ENCODE measurements at places on chromosomes 13 and 19. TPM values are rescaled to one million over a fixed set of nuclear protein-coding genes. Genes with fewer than 3 reads are reported as not detected.
A peak's percentile ranks its signal among the peaks of the same experiment; 100 is the strongest.

GRCh38 chr19:38264486-38265212 lies at the start of gene SPINT2:
Gene SPINT2 (plus strand): TSS chr19:38264573. CDS start chr19:38264893, 320 bp downstream.
- DNase-seq: no peak

GRCh38 chr13:65943024-65943423 lies 1287.1 kb downstream of the PCDH9 start:
- DNase-seq: no peak

GRCh38 chr19:2477732-2478191 lies 1.8 kb downstream of the GADD45B start:
- peak; percentile 25 for DNase-seq

DNA sequence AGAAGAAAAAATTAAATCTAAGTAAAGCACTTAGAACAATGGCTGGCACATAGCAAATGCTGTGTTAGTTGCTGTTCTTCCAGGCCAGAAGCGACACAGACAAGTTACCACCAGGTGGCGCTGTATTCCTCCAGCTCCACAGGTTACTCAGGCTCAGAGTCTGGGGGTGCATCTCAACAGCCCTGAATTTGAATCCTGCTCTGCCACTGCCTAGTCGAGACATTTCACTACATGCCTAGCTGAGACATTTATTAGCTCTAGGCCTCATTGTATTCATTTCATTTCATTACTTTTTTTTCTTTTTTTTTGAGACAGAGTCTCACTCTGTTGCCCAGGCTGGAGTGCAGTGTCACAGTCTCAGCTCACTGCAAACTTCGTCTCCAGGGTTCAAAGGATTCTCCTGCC lies 16.4 kb upstream of the CYP2B6 start:
- peak; percentile 83 for DNase-seq

GRCh38 chr19:19537075-19538048 lies 703 bp upstream of the CILP2 start:
- no peak for DNase-seq

DNA sequence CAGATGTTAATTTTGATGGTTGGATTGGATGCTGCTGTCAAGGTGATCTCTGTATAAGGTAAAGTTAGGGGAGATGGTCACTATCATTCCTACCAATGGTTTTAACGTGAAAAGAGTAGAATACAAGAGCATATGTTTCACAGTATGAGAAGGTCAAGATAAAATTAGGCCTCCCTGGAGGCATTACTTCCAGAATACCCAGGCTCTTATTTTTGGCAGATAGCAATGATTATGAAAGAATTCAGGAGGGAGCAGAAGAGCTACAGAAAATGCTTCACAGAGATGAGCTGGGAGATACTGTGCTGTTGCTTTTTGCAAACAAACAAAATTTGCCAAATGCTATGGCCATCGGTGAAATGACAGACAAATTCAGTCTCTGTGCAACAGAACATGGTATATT lies 547.5 kb upstream of the SPRY2 start:
- no peak for DNase-seq

GRCh38 chr19:55224038-55224665 lies 4.4 kb downstream of the TMEM86B start:
- no peak for DNase-seq

DNA sequence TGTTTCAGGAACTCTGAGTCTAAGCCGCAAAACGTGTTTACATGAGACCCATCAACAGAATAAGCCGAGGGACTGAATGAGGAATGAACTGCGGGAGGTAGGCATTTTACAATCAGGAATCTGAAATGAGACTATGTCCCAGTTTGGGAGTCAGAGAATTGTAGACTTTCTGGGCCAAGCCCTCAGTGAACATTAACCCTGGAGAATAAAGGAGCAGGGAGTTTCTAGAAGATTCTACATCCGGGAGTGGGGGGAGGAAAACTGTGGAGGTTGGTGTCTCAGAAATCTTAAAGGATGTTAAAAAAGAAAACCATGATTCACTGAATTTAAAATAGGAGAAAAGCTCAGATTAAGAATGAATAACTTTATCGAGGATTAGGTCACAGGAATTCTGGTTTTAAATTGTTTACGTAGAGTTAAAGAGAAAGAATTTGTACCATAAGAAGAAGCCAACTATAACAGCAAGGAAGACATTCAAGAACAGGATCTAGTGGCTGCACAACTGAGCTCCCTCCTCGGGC lies 18.5 kb downstream of the RFX2 start:
- DNase-seq: peak; percentile 30

DNA sequence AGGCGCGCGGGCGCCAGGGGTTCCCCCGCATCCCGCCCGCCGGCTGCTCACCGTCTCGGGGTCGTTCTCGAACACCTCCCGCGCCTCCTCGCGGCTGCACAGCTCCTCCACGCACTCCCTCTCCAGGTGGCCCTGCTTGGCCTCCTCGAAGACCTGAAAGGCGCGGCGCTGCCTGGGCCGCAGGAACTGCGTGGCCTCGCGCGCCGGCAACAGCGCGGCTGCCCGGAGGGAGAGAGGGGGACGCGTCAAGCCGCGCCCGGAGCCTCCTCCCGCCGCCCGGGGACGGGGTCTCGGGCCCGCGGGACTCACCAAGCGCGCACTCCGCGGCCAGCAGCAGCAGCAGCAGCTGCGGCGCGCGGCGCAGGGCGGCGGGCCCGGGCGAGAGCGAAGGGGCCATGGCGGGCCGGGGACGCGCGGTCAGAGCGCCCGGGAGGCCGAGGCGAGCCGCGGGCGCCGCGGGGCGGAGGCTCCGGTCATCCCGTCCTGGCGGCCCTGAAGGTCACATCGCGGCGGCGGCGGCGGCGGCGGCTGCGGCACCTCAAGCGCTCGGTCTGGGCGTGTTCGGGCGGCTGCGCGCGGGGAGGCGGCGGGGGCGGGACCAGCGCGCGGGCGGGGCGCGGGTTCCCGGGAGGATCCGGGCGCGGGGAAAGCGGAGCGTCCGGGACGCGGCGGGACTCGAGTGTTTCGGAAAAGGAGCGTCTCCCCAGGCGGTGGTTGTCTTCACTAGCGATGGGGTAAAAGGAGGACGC lies at the start of gene GAS6:
Gene GAS6 (minus strand): TSS at position 553 of the 749 bp plus-strand sequence. CDS start 156 bp downstream, at position 397.
- DNase-seq: peak; percentile 47

- no peak for DNase-seq
Observed at GRCh38 chr13:46541210-46541609, 11.8 kb upstream of the LRCH1 start.

NAPA gene
- total RNA-seq: 155 TPM

FARP1 gene
- total RNA-seq: 112 TPM
